ENCODE measurements at places on chromosomes 11 and 22.

DNA sequence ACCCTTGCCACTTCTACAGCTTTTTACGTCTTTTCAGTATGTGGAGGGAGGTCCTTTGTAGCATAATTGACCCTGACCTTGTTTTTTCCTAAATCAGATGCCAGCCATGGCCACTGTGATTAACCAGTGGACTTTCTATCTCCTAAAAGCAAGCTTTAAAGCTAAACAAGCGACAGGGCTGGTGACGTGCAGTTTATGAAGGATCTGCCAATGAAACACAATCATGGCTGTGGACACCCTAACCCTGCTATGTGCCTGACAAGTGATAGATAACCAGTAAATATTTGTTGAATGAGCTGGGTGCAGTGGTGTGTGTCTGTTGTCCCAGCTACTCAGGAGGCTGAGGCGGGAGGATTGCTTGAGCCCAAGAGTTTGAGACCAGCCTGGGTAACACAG lies 64.2 kb downstream of the LIF start:
- no peak for DNase-seq

DNA sequence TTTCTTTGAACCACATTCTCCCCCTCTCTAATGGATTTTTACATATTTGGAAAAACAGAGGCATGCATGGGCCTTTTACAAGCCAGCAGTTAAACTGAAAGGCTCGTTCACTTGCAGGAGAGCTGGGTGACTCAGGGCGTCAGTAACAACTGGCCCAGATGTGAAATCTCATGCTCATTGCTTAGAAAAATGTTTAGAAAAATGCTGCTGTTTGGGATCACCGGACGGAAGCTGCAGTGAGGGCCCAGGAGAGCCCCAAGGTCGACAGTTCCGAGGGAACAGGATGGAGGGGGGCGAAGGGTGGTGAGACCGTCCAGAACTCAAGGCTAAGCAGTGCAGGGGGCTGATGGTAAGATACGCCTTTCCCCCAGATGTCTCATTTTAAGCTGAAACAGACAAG lies 41.7 kb upstream of the SMTN start:
- no peak for DNase-seq

DNA sequence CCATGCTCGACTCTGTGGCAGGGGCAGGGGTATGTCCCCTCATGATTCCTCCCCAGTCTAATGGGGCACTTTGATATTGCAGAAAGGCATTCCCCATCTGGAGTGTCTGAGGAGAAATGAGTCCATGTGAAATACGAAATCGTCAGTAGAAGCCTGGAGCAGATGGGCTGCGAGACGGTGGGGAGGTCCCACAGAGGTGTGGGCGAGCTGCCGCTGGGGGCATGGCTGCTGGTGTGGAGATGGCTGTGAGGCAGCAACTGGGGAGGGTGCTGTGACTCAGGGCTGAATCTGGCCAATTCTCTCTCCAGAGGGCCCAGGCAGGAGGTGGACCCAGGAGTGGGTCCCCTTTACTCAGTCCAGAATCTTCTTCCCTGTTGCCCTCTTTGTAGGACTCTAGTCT lies 11.2 kb downstream of the KCTD21 start:
- no peak for DNase-seq

DNA sequence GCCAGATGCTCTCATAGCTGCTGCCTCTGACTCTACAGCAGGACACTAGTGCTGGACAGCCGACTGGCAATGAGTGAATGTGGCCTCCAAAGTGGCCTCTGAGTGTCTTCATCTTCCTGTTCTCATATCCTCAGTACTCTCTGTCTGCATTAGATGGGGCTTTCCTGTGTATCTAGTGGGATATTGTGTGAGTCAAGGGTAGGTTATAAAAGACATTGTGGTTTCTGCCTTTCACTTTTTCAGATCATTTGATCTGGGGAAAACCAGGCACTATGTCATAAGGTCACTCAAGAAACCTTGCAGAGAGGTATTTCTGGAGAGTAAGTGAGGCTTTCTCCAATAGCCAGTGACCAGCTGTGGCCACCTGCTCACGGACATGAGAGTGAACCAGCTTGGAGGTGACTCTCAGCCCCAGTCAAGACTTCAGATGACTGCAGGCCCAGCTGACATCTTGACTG lies 333.6 kb upstream of the NCAM1 start:
- no peak for DNase-seq

DNA sequence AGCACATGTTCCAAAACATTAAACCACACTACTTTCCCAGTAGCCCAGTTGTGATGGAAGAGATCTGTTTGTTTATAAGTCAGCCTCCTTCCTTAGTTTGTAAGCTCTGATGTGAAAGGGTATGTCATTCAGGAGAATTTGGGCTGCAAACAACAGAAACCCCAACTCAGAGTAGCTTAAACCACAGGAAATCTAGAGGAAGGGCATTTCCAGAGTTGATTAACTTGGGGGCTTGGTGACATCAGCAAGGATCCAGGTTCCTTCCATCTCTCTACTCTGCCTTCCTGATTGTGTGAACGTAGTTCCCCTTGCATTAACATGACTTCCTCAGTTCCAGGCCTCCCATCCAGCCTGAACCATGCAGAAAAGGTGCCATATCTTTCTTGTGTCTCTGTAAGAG lies 6.5 kb upstream of the FJX1 start:
- no peak for DNase-seq
